ENCODE measurements at places on chromosomes 5 and 9.

DNA sequence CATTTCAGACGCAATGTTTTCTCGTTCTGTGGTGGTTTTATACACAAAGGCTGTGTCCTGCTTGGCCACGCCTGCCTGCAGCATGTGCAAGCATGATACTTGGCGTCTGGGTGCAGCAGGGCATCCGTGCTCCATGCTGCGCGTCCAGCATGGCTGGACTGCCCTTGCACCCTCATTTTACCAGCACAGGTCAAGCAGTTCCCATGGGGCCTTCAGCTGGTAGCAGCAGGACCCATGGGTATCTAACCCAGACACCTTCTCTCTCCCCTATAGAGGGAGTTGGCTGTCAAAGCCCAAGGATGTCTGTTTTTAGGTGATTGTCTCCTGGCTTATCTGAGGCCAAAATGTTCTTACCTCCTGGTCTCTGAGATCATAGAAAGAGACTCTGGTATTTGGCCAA, 158.3 kb upstream of the PITX1 start:
- peak; percentile 92 for DNase-seq

- no peak for DNase-seq
These were observed 113.6 kb upstream of the TBC1D2 start for GRCh38 chr9:98369066-98369425.

DNA sequence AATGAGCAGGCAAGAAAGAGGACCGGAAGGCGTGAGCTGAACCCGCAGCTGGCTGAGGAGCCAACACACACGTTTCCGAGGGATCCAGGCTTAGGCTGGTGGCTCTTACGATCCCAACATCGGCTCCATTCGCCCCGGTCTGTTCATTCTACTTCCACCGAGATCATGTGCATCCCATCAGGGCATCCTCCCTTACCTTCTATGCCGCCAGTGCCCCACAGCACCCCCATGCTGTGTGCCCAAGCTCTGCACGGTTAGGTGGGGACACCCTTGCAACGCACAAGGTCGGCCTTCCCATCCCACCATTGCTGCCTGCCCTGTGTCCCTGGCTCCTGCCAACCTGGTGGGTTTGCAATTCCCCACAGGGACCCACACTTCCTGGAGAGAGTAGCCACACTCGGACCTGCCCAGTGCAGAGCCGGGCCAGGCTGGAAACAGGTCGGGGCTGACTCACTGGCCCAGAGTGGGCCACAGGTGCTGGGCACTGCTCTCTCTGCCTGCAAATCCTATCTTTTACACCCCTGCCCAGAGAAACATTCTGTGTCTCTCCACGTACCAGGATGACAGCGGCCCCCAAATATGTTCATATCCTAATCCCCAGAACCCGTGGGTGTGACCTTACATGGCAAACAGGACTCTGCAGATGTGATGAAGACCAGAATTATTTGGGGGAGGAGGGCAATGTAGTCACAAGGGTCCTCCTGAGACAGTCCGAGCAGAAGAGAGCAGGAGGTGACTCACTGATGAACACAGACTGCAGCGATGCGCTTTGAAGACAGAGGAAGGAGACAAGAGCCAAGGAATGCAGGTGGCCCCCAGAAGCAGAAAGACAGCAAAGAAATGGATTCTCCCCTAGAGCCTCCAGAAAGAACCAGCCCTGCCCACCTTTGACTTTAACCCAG, 182.2 kb downstream of the AUH start:
- no peak for DNase-seq

GRCh38 chr9:95725045-95725444, 150.4 kb upstream of the ERCC6L2 start:
- DNase-seq: no peak

DNA sequence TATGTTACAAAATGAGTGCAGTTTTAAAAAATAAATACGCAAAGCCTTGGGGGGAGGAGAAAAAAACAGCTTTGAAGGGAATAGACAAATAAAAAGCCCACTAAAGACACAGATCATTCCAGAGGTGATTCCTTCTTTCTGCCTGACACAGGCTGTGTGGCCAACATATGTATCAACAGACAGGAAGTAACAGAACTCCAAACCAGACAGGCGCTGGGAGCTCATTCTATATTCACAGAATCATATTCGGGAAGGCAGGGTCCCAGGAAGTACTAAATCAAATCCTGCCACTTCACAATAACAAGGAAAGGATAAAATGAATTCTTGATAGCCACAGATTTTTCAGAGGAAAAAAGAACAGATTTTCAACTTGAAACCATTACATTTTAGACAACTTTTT, 62.1 kb downstream of the SEMA5A start:
- no peak for DNase-seq

- peak; percentile 80 for DNase-seq
These were observed 50.4 kb upstream of the FAM170A start for GRCh38 chr5:119578937-119579336.

DNA sequence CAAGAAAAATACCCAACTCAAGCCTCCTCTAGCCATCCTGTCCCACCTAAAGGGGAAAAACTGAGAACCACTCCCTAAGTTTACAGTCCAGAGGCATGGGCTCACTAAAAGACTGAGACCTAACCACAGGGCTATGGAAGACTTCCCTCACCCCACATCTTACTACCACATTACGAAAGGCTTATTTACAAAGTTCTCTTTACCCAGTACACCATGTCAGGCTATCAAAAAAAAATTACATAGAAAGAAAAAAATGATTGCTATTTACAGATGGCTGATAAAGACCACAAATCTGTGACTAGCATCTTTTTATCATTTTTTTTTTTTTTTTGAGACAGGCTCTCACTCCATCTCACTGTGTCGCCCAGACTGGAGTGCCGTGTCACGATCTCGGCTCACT, 69.7 kb upstream of the TNPO1 start:
- DNase-seq: no peak

DNA sequence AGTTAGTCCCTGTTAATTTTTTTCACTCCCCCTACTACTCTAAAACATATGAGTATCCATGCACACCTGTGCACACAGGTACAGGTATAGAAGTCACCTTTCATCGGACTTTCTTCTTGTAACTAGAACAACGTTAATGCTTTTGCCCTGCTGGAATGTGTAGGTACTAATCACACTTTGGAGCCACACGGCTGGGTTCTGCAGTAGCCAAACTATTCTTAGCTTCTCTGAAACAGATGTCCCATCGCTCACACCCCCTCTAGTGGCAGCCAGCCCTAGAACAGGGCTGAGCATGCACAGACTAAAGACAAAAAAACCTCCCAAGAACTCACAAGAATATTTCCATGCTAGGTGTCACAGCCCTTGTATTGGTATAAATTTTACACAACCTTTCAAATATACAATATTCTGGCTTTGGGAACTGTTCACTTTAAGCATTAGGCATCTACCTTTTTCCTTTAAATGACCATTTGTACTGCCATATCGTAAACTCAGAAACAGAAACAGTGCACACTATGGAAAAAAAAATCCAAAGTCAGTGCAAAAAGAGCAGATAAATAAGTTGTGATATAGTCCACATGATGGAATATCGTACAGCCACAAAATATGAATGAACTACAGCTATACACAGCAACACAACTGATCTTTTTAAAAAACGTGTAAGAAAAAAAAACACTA, 64.0 kb downstream of the RETREG1 start:
- peak; percentile 48 for DNase-seq

DNA sequence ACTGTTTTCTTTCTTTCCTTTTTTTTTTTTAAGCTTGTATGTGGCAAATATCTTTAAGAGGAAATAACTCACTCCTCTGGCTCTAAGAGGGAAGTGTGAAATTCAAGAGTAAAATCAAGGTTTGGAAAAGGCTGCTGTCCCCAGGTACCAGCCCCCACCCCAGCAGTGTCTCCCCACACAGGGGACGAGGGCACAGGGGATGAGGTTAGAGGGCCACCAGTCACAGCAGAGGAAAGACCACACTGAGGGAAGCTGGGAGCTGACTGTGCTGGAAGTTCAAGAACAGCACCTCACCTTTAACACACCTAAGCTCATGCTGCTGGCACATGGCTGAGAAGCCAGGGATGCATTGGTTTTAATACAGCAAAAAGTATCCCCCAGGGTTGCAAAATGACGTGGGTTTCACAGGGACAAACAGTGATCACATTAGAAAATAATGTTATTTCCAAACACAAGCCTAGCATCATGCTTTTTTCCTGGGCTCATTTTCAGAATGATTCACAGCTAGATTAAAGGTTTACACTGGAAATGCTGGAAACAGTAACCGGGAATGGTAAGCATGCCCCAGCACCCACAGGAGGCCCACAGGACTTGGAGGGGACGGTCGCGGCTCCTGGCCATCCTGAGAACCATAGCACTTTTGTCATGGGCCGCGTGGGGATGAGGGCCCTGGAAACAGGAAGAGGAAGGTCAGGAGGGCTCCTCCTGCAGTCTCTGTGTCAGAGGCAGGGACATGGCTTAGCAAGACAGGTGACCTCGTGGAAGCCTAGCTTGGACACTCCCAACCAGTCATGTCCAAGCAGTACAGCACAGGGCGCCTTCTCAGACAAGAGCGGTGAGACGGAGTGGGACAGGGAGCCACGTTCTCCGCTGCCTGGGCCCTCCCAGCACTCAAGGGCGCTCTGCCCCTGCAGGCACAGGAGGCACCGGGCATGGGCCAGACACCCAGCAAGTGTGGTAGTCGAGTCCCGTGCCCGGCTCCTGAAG, 6.9 kb downstream of the LPCAT1 start:
- DNase-seq: no peak

- no peak for DNase-seq
These were observed 100.0 kb downstream of the SEMA5A start for GRCh38 chr5:9445826-9446388.

- no peak for DNase-seq
These were observed 420.8 kb upstream of the ACTBL2 start for GRCh38 chr5:57903458-57903857.

DNA sequence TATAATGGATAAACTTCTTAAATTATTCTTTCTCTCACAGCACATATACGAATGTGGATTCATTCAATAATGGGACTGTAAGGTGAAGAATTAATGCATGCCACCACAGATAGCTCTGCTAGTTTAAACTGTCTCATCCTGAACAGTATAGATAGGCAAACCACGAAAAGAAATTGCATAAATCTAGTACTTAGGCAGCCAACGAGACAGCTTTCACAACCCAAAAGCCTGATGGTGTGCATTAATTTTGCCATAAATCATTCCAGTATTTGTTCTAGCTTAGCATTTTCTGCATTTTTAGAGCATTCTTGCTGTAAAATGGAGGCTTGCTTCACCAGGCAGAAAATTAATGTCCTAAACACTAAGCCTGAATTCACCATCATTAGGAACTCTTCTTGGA, 834.2 kb upstream of the DMAC1 start:
- peak; percentile 6 for DNase-seq

GRCh38 chr5:171420431-171421241, 1.2 kb downstream of the FGF18 start:
- DNase-seq: no peak

DNA sequence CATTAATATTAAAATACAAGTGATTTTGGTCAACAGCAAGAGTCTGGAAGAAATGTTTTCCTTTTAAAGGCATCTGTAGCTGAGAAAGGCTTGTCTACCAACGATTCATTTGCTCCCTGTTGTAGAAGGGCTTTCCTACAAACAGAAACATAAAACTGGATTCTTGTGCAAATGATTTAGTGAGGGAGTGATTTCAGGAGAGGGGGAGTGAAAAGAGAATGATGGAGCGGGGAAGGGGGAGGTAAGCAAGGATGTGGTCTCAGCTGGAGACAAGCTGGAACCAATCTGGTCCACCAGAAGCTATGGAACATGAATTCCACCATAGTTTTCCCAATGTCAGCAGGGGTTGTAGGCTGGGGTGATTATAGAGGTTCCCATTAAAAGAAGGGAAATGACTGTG, 196.3 kb downstream of the FBXO4 start:
- DNase-seq: no peak

DNA sequence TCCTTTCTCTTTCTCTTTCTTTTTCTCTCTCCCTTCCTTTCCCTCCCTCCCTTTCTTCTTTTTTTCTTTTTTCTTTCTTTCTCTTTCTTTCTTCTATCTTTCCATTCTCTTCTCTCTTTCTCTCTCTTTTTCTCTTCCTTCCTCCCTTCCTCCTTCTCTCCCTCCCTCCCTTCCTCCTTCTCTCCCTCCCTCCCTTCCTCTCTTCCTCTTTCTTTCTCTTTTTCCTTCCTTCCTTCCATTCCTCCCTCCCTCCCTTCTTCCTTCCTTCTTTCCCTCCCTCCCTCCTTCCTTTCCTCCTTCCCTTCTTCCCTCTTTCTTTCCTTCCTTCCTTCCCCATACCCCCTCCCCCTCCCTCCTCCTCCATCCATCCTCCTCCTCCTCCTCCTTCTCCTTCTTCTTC, 243.3 kb upstream of the CTNND2 start:
- DNase-seq: no peak

DNA sequence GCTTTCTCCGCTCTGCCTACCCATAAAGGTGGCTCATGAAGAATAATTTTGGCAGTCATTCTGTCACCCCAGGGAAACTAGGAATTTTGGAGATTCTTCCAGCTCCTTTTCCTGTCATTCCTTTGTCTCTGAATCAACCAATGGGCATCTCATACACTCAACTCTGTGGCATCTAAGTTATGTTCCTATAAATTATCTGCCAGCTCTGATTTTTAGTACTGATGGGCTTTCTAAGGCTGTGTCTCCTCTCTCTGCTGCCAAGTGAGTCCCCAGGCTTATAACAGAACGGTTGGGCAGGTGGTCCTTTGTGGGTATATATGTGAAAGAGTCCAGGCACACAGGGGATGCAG, 226.8 kb downstream of the NMUR2 start:
- DNase-seq: no peak

- no peak for DNase-seq
These were observed 15.0 kb downstream of the SLC12A7 start for GRCh38 chr5:1096838-1097237.

GRCh38 chr9:25716220-25716872, 38.1 kb upstream of the TUSC1 start:
- peak; percentile 4 for DNase-seq

DNA sequence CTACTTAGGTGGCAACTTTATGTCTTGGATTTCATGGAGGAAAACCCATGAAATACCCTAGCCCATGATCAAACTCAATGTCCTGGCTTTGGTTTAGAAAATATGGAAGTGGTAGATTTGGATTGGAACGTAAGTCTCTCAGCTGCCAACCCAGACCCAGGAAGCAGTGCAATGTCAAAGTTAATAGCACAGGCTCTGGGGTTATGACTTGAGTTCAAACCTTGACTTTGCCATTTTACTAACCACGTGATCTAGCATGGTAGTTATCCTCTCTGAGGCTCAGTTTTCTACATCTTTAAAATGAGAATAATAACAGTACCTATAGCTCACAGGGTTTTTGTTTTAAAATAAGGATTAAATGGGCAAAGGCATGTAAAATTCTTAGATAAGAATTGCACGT, 13.8 kb downstream of the FYB1 start:
- no peak for DNase-seq
